ENCODE measurements at places on chromosomes 7 and 10.

GRCh38 chr10:113626809-113627355, 37.0 kb downstream of the NRAP start:
- DNase-seq = no peak

DNA sequence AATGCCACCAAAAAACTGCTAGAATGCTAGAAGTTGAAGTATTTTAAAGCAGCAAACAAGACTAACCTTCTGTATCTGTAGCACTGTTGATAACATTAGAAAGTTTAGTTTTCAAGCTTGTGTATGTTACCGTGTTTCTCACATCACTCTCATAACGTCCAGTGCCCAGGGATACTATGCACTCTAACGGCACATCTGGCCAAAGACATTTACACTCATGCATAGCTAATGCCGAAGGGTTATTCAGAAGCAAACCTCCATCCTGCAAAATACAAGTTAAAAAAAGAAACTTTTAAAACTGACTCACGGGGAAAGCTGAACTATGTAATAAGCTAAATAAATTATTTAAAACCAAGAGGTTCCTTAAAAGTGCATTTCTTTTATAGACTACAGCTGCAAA, 22.9 kb upstream of the NRCAM start:
- no peak for DNase-seq

DNA sequence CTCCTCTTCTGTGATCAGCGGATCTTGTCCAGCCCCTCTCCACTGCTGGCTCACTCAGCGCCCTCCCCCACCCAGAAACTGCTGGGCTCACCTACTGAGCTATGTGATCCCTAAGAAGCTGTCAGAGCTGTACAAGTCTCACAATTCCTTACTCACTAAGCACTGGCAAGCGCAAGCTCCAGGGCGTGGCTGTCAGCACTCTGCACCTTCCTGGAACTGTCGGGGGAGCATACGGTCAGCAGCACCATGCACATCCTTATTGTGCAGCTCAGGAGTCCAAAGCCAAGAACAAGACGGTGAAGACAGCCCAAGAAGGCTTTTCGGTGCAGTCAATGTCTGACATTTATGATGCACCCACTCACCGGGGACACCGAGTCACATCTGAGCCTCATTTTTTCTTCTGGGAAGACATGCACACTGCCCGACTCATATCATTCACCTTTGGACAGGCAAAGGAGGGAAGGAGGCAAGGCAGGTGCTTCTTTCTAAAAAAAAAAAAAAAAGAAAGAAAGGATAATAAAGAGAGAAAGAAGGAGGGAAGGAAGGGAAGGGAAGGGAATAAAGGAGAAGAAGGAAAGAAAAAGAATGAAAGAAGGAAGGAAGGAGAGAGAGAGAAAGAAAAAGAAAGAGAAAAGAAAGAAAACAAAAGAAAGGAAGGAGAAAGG, 56.3 kb downstream of the ASB13 start:
- DNase-seq = no peak

DNA sequence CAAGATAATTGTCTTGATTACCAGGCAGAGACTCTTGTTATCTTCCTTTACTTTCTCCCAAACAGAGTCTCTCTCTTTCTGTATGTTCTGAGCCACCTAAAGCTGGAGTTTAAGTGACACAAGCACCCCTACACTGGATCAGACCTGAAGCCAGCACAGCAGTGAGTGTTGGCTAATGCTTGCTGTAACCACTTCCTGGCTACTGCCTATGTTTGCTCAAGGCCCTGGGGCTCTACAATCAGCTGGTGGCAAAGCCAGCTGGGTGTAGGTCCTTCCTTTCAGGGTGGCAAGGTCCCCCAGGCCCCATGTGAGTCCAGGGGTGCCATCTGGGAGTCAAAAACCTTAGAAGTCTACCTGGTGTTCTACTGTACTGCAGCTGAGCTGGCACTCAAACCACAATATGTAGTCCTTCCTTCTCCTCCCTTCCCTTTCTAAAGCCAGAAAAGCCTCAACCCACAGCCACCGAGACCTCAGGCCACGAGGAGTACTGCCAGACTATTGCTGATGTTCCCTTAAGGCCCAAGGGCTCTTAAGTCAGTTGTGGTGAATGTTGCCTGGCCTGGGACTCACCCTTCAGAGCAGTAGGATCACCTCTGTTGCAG, 416.3 kb downstream of the ADRA2A start:
- no peak for DNase-seq

DNA sequence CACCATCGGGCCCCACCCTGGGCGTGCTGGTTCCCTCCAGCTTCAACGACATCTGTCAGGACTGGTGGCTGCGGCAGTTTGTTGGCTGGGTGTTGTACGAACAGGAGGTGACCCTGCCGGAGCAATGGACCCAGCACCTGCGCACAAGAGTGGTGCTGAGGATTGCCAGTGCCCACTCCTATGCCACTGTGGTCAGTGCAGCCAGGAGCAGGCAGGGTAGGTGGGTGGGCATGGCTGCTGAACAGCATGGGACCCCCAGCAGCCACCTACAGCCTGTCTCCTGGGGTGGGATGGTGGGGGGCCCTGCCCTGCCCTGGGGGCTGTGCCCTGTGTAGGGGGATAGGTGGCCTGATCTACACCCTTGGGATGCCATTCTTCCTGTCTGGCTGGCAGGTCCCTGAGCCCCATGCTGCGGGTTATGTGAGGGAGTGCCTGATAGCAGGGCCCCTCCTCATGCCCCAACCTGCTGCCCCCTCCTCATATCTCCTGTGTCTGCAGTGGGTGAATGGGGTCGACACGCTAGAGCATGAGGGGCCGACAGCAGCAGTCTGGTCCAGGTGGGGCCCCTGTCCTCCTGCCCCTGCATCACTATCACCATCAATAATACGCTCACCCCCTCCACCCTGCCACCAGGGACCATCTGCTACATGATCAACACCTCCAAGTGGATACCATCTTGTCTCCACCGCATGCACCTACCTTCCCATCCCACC, 56.9 kb downstream of the ZNF727 start:
- no peak for DNase-seq

DNA sequence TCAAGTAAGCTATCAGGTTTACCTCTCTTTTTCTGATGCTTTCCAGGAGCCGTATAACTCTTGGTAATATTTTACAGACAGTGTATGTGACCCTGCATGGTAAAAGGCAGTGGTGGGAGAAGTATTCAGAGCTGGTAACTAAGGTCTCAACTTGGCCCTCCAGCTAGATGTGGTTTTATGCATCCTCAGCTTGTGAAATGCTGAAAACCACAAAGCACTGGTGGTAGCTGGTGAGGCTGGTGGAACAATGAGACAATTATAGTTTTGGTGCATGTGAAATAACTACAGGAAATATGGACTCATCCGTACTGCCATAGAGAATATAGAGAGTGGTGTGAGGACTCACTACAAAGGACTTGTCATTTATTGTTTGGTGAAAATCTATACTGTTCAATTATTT, 383.0 kb upstream of the PCDH15 start:
- no peak for DNase-seq

DNA sequence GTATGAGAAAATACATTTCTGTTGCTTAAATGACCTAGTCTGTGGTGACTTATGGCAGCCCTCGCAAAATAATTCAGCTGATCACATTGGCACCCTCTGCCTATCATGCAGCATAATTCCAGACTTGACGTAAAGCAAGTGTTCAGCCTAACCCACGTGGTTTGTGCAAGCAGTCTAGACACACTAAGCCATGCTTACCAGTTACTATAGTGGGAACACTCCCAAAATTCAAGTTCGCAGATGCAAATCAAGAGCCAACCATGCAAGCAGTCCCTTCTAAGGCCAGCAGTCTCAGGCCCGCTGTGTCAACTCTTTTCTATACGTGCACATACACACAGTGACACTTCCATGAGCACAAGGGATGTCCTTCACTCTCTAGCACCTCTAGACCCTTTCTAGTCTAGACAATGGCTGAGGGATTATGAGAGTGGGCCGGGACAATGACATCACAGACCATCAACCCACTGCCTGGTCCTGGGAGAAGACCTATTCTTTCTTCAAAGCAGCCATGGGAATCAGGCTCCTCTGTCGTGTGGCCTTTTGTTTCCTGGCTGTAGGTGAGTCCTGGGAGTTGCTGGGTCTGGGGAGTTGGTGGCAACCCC, 29.0 kb upstream of the PRSS1 start:
- DNase-seq = no peak

- no peak for DNase-seq
Measured at GRCh38 chr7:153604-154003, 38.8 kb upstream of the FAM20C start.

DNA sequence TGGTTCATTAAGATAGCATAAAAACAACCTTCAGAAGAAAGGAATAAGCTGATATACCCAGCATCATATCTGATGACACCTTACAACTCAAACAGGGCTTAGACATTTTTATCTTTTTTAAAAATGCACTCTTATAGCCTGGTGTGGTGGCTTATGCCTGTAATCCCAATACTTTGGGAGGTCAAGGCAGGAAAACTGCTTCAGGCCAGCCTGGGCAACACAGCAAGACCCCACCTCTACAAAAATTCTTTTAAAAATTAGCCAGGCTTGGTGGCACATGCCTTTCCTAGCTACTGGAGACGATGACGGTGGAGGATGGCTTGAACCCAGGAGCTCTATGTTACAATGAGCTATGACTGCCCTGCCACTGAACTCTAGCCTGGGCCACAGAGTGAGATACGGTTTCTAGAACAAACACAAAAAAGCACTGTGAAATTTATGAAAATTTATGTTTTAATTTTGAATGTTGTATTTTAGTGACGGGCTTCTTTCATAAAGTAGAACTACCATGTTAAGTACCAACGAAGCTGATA, 12.3 kb upstream of the KMT2E start:
- no peak for DNase-seq

DNA sequence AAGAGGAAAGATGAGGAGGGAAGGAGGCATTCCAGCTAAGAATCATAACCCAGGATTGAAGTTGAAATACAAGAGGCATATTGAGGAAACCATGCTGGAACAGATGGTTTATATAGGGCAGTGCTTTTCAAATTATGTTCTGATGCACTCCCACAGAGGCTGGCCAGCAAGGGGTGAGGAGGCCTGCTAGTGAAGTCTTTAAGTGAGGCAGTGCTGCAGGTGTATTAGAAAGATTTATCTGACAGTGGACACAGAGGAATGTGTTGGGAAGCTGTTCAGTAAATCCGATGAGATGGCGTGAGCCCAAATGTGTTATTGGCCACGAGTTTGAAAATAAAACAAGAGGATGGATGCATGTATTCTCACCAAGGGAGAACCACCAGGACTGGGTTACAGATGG, 28.6 kb downstream of the REEP3 start:
- DNase-seq = no peak

DNA sequence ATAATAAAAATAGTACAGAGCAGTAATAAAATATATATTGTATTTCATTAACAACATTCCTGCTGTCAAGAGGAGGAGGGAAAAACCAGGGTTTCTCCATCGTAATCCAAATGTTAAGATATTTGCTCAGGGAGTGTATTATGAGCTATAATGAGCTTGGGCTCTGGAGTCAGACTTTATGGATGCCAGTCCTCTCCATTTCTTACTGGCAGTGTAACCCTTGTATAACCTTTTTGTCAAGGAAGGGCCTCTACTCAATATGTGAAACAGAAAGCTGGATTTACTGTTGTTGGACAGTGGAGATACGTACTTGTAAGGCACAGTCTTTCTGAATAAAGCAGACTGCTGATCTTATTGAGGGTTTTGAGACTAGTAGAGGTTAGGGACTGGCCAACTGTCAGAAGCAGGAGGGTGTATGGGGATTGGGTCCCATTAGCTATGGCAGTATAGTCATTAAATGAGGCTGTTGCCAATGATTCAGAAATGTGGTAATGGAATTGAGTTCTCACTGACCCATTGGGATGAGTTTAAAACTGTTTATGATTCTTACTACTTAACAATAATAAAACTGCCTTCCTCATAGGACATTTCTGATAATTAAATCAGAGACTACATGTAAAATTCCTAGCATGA, 56.5 kb downstream of the ZNF277 start:
- DNase-seq = no peak

DNA sequence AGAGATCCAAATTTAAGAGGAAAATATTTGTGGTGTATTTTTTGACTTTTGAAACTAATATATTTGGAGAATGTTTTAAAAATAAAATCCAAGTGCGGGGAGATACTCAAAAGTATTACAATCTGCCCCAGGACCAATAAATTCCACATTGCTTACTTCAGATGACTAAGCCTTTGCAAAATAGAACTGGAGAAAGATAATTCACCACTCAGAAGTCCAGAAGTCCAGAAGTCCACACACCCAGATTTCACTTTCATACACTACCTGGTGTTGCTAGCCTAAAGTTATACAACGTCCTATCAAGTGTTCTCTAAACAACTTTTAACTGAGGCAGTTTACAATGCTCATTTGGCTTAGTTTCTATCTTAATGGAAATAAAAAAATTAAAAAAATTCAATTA, 487.0 kb upstream of the SEMA3D start:
- no peak for DNase-seq

DNA sequence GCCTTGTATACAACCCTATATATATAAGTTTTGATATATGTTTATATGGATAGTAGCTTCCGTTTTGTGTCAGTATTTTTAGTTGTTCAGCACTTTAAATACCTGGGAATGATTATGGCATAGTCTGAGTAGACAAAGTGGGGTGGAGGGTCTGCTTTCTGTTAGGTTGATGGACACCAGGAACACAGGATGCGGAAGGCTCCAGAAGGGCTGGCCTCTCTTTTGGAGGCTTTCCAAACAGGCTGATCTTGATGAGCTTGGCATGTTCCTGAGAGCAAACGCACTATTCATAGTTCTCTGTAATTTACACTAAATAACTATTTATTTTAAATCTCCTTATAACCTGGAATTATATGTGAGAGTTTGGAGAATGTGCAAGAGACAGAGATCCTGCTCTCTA, 12.7 kb downstream of the AKR1E2 start:
- DNase-seq = no peak

GRCh38 chr7:36941359-36941758, 217.1 kb upstream of the AOAH start:
- DNase-seq = no peak

- DNase-seq = no peak
Measured at GRCh38 chr7:12303062-12303461, 92.0 kb downstream of the TMEM106B start.

- no peak for DNase-seq
Measured at GRCh38 chr7:139572071-139572470, 48.6 kb downstream of the CLEC2L start.

DNA sequence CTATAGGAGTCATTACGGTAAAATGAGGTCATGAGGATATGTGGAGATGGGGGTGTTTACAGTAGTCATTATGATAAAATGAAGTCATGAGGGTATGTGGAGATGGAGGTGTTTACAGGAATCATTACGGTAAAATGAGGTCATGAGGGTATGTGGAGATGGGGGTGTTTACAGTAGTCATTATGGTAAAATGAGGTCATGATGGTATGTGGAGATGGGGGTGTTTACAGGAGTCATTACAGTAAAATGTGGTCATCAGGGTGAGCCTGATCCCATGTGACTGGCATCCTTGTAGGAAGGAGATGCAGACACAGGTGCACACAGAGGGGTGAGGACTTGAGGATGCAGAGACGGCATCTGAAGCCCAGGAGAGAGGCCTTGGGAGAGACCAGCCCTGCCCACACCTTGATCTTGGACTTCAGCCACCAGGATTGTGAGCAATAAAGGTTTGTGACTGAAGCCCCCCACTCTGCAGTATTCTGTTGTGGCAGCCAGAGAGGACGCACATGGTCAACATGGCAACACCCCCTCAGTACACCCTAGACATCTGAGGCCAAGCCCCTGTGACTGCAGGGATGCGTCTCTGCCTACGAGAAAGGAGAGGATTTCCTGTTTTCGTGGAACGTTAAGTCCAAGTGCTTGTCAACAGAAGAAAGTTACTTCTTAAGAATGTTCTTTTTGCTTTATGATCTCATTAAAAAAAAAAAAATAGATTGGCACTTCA, 544.4 kb downstream of the DNAJB6 start:
- no peak for DNase-seq

Measured in 8988T (cell line).